ENCODE measurements at places on chromosomes 13 and 19.

DNA sequence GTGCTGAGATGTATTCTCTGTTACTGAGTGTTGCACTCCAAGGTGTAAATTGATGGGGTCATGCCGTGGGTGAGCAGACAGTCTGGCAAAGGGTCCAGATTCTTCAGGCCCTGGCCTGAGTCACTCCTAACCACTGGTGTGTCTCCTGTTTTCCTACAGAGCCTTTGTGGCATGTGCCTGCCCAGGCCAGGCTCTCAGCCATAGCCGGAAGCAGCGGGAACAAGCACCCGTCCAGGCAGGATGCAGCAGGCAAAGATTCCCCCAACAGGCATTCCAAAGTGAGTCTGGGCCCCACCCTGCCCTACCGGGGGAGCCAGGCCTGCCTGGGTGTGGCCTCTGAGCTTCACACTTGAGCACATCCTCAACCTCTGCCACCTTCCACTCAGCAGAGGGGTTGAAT lies 61.9 kb downstream of the DPF1 start:
- no peak for DNase-seq

DNA sequence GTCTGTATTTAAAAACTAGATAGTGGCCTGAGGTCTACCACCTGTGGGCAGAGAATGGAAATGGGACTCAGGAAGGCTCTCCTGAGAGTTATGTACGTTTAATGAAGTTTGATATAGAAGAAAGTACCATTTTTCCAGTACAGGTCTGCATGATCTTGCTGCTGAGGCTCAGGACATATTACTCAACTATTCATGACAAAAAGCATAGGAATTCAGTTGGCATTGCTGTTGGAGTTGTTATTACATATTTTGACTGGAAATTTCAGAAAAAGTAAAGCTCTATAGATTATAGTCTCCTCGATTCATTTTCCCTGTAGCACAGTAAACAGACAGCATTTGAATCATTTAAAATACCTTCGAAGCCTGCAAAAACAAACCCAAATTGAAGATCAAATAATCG lies 469.8 kb downstream of the DCT start:
- no peak for DNase-seq

- no peak for DNase-seq
These were observed 86.8 kb downstream of the SLC25A15 start for GRCh38 chr13:40876020-40876738.

- DNase-seq = no peak
These were observed 88.9 kb downstream of the CDADC1 start for GRCh38 chr13:49336655-49337054.

DNA sequence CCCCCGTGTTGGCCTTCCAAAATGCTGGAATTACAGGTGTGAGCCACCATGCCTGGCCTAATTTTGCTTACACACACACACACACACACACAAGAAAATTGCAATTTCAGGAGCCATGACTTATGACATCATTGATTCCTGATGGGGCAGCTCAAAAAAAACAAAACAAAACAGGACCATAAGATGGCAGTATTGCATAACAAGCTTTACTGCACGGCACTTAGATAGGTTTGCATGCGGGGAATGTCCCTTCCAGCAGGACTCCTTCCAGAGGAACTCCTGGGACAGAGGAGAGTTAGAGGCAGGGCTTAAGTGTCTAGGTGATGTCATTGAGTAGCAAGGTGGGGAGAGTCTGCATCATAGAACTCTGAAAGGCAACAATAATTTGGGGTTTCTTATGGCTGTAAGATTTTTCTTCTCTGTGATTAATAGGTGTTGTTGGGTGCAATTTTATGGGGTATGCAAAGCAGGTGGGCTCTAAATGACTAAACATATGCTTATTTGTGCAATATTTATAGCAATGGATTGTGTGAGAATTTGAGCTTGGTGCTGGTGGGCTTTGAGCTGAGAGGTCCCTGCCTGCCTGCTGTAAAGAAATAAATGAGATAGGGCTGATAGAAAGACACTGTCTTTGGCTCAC lies 9.0 kb upstream of the ACSBG2 start:
- no peak for DNase-seq

- no peak for DNase-seq
These were observed 116.2 kb downstream of the TBC1D4 start for GRCh38 chr13:75365724-75366173.

DNA sequence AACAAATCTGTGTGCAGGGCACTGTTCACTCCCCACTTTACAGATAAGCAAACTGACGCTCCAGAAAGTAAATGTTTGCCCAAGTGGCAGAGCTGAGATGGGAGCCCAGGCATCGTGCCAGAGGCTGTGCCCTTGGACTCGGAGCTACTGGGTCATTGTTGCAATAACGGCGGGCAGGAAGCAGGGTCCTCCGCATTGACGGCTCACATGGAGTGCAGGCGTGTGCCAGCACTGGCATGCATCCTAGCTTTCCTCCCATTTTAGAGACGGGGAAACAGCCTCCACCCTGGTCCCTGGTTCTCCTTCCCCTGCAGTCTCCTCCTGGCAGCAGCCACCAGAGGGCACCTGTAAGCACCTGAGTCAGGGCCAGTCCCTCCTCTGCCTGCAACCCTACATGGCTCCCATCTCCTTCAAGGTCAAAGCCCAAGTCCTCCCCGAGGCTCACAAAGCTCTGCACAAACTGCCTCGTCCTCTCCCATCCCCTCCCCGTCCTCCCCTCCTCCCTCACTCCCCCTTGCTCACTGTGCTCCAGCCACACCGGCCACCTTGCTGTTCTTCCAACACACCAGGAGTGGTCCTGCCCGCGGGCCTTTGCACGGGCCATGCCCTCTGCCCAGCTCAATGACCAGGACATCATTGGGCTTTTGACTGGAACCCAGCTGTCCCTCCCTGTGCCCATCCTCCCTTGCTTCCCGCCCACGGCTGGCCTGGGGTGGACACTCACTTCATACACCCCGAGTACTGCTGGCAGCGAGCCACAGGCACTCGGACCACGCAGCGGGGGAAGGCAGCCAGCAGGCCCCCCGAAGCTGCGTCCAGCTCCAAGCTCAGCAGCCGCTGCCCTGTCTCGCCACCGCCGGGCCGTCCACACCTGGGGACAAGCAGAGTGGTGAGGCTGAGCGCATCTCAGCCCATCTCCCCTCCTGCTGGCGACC lies 7.7 kb upstream of the LRG1 start:
- no peak for DNase-seq

DNA sequence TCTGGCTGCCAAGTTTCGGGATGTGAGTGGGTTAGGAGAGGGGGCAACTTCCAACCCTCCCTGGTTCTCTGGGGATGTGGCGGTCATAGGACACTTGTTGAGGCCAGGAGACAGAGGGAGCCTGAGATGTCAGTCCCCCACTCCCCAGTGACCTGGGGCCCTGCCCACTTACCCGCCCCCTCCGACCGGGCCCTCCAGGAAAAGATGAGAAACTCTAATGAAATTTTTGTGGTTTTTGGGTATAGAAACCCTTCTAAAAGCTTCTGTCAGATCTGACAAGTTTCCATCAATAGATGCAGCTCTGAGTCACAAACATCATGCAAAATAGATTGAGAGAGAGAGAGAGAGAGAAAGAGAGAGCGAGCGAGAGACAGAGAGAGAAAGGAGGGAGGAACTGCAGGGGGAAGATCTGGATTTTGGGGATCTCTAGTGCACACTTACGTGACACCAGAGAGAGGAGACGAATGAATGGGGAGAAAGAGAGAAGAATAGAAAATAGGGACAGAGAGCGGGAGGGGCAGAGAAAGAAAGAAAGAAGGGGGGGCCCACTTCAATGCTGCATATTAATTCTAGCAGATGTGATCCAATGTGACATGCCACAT lies 94.0 kb downstream of the PTPRS start:
- no peak for DNase-seq

GRCh38 chr19:47274891-47275761 lies 441 bp downstream of the INAFM1 start:
- DNase-seq = peak; percentile 35

GRCh38 chr19:46732966-46733689 lies 12.7 kb upstream of the FKRP start:
- no peak for DNase-seq

GRCh38 chr19:43777163-43777695 lies 3.5 kb downstream of the KCNN4 start:
- DNase-seq = no peak

- DNase-seq = no peak
These were observed 74.0 kb downstream of the SCGB2B2 start for GRCh38 chr19:34603003-34603402.

DNA sequence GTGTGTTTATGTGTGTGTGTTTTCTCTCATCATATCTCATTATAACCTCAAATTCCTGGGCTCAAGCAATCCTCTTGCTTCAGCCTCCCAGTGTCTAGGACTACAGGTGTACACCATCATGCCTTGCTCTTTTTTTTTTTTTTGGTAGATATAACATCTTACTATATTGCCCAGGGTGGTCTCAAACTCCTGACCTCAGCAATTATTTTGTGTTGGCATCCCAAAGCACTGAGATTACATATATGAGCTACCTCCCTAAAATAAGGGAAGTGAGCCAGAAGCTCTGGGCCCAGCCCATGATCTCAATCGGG lies 448 bp upstream of the ZNF543 start:
- no peak for DNase-seq

DNA sequence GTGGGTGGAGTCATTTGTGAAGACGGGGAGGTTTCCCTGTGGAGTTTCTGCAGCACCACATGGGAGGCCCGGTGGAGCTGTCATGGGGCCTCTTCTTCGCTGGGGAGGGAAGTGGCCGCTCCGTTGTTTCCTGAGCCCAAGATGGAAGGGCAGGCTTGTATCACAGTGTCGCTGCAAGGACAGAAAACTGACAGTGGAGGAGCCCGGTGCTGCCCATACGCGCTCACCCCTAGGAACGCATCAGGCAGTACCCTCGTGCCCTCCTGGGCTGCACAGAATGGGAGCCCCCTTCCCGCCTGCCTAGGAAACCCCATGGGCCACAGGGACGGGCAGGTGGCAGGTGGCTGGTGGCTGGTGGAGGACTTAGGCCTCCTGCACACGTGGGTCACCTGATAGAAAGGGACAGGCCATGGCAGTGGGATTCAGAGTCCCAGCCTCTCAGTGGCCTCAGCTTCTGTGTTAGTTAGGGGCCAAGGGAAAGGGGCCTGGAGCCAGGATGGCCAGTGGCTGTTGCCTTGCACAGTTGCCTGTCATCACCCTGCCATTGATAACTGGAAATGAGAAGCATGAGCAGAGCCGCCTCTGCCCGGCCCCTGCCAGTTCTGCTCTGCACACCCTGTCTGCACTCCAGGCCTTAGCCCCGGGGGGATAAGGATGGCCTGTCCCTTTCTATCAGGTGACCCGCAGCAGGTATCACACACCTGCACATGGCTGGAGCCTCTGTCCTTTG lies 7.6 kb downstream of the COL4A2 start:
- no peak for DNase-seq

DNA sequence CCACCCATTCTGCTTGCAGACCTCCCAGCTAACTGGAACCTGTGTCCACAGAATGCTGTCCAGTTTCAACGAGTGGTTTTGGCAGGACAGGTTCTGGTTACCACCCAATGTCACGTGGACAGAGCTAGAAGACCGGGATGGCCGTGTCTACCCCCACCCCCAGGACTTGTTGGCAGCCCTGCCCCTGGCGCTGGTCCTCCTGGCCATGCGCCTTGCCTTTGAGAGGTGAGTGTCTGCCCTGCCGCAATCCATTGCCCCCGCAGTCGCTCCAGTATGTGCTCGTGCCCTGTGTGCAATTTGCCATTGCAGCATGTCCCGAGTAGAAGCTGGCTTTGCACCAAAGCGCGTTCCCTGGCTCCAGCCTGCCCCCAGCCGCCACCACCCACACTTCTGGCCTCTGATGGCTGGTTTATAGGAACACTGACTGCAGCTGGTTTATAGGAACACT lies 41.9 kb downstream of the CERS4 start:
- no peak for DNase-seq

GRCh38 chr19:35013041-35013819 lies 13.1 kb downstream of the GRAMD1A start:
- peak; percentile 76 for DNase-seq

DNA sequence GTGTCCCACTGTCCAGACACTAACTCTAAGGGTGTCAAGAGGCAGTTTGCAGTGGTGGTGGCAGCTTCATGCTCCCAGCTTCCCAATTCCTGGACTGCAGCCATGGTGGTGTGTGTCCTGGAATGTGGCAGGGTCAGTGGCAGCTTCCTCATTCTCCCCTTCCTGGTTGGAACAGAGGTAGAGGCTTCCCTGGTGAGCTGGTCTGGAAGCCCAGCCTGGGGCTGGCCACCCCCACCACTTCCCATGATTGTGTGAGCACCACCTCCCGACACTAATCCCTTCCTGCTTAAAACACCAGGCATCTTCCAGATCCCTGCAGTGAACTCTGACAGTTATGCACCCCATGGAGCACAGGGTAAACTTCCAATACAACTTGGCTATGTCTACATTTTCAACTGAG lies 134.9 kb downstream of the RAP2A start:
- DNase-seq = no peak

GRCh38 chr13:32309312-32310133 lies 5.6 kb downstream of the ZAR1L start:
- no peak for DNase-seq

DNA sequence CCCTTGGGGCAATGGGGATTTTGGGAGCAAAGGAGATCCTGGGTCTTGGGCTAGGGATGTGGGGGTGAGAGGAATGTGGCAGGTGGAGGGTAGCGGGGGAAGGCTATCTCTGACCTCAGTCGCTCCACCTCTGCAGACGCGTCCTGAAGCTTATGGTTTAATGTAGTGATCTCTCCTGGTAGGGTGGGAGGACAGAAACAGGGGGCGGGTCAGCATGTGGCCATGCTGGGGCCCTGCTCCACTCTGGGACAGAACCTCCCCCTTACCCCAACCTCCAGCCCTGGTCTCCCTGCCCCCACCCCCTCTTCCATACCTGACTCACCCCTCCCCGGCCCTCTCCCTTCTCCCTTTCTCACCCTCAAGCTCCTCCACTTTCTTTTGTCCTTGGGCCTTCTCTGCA lies 1.4 kb downstream of the BST2 start:
- DNase-seq = no peak

- no peak for DNase-seq
These were observed 3.1 kb upstream of the SPIB start for GRCh38 chr19:50415661-50416033.

- no peak for DNase-seq
These were observed 131.5 kb downstream of the GPC5 start for GRCh38 chr13:91529739-91530482.

DNA sequence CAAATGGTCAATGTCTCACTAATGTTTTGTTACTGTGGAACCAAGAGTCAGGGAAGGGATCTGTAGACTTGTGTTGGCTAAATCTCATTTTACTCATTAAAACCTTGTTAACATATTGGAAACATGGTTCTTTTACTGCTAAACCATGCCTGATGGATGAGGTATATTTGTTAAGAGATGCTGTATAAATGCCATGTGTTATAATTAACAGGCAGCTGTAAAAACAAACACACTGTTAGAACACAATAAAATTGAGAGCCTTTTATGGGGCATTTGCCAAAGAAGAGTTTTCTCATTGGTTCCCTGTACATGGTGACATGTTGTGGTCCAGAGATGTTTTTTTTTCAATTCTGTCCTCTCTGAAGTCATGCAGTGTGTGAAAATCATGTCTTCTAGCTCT lies 121.9 kb downstream of the ESD start:
- no peak for DNase-seq

GRCh38 chr13:59915252-59915651 lies 248.5 kb downstream of the DIAPH3 start:
- DNase-seq = no peak

- peak; percentile 4 for DNase-seq
These were observed 31.4 kb downstream of the CERS4 start for GRCh38 chr19:8240274-8241229.

All from effector CD8-positive, alpha-beta T cell (primary cell).